H7 (cell line): ENCODE measurements at places on chromosomes 11 and 22. TPM values are rescaled to one million over a fixed set of nuclear protein-coding genes. Genes with fewer than 3 reads are reported as not detected.

DNA sequence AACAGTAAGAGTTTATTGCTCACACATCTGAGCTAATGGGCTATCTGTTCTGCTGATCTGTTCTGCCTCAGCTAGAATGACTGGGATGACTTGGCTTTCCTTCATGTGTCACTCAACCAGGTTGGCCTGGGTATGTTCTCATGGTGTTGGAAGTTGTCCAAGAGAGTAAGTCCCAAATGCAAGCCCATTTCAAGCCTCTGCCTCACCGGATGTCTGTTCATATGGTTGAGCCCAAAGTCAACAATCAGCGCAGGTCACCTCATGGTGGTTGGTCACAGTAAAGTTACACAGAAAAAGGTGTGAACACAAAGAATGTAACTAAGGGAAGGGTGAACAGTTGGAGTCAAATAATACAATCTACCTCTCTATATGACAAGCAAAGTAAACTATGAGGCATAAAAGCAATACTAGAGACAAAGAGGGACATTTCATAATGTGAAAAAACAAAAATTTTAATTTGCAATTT, 1.9 kb downstream of the GDPD4 start:
- no peak for DNase-seq

The MLC1 gene
- 0.14 TPM in 1 of 2 replicates, not detected in the other for total RNA-seq

GRCh38 chr11:47998733-47999359, 18.5 kb downstream of the PTPRJ start:
- DNase-seq = no peak

The AKIP1 gene
- 41.8 and 50.3 TPM in 2 replicates for total RNA-seq

The CTSW gene
- not detected in 2 replicates for total RNA-seq
